Psoas muscle (tissue), 8 donors: ENCODE measurements at places on chromosomes 3 and 15. TPM values are rescaled to one million over a fixed set of nuclear protein-coding genes. Genes with fewer than 3 reads are reported as not detected.

Gene IMPG2
- total RNA-seq: 0.17 TPM

Gene CRABP1
- total RNA-seq: not detected

Gene KLHDC8B
- total RNA-seq: 32.0 TPM

Gene GOLGA8S
- 0.07 TPM for total RNA-seq

Gene ITPKA
- 0.23 TPM for total RNA-seq

Gene ACAN
- total RNA-seq: 0.17 TPM

Gene AP3B2
- 0.46 TPM for total RNA-seq

Gene NECTIN3
- 3.3 TPM for total RNA-seq

Gene PLA2G4D
- total RNA-seq: not detected

Gene CCDC33
- total RNA-seq: not detected

Gene AHSG
- not detected for total RNA-seq

Gene AVEN
- 30.3 TPM for total RNA-seq

Gene GLCE
- 2.9 TPM for total RNA-seq

Gene ENTPD3
- 0.27 TPM for total RNA-seq

Gene GOLGA8N
- 2.7 TPM for total RNA-seq

Gene GATM
- total RNA-seq: 20.8 TPM

Gene THSD4
- total RNA-seq: 2.9 TPM

Gene LHFPL4
- total RNA-seq: not detected

Gene DET1
- total RNA-seq: 6.9 TPM

Gene MAGEL2
- total RNA-seq: 0.06 TPM

Gene NAALADL2
- 3.3 TPM for total RNA-seq

Gene CPNE4
- total RNA-seq: not detected

Gene ROPN1
- total RNA-seq: not detected

Gene BFSP2
- total RNA-seq: not detected

Gene SLC28A2
- not detected for total RNA-seq

Gene PIGB
- total RNA-seq: 1.0 TPM

Gene CD200R1
- total RNA-seq: 0.61 TPM

Gene SAMMSON
- total RNA-seq: not detected

Gene CLDN1
- not detected for total RNA-seq

Gene SLC15A2
- total RNA-seq: 1.8 TPM

Gene SST
- total RNA-seq: not detected

Gene LTK
- total RNA-seq: 0.22 TPM

Gene ACTR8
- total RNA-seq: 20.3 TPM

Gene SLC2A2
- not detected for total RNA-seq

Gene ISL2
- not detected for total RNA-seq

Gene TF
- 0.63 TPM for total RNA-seq

Gene FGD5
- 10.6 TPM for total RNA-seq

Gene WDR53
- total RNA-seq: 11.1 TPM

Gene PDZRN3
- 18.5 TPM for total RNA-seq

Gene MNS1
- 1.0 TPM for total RNA-seq
